ENCODE measurements at places on chromosomes 5 and 9.

- ATAC-seq: no peak
These were observed 1.5 kb upstream of the STOM start for GRCh38 chr9:121371495-121372061.

- no peak for ATAC-seq
These were observed 1.4 kb downstream of the IL9 start for GRCh38 chr5:135894276-135894675.

DNA sequence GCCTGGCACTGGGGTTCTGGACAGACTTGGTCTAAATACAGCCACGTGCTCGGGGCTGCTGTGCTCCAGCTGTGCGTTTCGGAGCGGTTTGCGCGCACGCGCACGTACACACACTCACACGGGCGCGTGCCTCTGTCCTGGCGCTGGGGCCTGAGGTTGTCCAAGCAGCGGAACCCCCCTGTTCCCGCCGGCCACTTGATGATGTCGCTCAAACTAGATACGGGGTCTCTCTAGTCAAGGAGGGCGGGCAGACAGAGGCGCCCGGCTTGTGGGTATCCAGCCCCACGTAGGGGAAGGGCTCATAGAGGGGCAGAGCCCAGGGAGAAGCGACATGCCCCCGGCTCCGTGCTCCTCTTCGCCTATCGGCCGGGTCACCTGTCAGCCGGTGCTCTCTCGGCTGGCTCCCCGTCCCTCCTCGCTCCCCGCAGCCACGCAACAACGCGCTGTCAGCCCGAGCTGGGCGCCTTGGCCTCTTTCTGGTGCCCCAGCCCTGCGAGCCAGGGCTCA lies 8.9 kb downstream of the NR2F1-AS1 start:
- ATAC-seq: peak; percentile 34

DNA sequence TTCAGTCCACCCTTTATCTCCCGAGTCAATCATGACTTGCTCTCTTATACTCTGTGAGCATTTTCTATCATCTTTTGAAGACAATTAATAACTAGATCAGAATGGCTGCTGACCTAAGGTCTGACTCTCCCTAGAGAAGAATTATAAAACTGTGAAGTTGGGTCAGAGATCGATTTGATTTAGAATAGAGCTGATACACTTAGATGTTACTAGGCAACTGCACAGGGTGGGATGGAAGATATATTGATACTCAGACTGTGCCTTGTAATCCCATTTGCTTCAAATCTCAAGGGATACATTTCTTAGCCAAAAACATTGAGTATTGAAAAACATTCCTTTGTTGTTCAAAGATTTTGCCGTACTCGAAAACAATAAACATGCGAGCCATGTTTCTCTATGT lies 106.0 kb upstream of the NMUR2 start:
- ATAC-seq: no peak

DNA sequence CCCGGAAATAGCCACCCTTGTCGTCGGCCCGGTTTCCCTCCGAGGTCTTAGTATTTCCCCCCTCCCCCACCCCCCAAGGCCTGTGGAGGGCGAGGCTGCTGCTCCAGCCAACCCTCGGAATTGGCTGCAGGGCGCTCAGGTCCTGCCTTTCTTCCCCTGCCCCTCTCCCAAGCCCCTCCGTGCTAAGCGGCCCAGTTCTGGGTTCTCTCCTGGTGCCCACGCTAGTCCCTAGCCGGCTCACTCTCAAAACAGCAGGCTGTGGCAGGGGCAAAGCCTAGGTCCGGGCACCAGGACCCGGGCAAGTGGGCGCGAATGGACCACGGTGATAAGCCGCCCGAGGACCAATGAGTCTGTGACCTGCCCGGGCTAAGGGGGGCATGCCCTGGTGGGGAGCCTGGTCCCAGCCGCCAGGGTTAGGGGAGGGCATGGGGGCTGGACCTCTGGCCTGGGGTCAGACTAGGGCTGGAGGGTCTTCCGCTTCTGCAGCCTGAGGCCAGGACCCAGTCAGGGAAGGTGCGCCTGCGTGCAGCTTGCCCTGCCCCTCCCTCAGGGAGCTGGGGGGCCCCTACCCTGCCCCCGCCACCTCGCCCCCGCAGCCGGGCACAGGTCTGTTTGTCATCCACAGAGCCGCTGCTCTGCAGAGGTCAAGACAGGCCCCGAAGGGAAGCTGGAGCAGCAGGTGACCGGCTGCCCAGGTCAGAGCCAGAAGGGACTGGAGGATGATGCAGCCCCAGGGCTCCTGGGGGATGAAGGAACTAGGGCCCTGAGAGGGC lies 5.0 kb upstream of the IRX4 start:
- no peak for ATAC-seq

GRCh38 chr5:4941957-4942830 lies 197.9 kb upstream of the ADAMTS16 start:
- peak; percentile 28 for ATAC-seq

DNA sequence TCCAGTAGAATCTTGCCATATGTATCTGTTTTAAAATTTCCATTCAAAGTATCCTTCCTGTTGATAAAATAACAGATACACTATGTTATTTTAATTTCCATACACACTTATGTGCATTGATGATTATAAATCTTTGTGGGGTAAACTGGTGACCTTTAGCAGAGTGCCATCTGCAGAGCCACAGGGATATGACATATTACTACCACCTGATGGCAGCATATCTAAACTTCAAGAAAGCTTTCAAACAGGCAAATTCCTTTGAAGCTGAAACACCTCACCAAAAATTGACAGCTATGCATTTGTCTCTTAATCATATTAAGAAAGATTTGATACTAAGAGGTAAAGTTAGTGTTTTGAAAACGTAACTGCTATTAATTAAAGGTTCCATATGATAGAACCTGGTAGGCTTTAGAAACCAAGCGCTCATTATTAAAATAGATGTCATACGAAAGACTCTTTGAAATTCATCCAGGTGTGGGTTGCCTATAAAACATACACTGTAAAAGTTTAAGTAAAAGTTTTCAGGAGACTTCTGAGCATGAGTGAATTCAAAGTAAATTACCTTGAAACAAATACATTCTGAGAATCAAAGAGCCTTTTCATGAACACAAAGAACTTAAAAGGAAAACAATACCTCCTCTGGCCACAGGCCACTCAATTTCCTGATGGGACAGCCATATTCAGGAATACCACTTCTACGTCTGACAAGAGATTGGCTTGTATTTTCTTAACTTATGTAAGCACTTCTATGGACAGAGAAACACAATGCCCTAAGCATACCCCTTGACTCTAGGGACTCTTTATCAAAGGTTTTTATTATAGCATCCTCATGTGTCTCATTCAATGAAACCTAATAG lies 93.3 kb downstream of the KIAA0825 start:
- no peak for ATAC-seq

DNA sequence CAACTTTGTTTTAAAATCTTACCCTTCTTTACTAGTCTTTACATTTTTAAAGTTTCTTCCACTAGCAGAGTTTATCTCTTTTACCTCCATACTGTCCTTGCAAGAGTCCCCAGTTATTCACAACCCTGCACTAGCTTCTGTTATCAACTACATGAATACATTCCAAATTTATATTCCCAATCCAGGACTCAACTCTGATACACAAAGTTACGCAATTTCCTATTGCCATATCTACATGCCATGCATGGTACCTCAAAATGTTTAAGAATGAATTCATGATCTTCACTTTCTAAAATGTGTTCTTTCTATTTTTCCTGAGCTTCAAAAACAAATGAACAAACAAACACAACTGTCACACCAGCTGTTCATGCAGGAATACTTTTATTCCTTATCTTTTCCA lies 668.7 kb downstream of the CDH18 start:
- ATAC-seq: no peak

DNA sequence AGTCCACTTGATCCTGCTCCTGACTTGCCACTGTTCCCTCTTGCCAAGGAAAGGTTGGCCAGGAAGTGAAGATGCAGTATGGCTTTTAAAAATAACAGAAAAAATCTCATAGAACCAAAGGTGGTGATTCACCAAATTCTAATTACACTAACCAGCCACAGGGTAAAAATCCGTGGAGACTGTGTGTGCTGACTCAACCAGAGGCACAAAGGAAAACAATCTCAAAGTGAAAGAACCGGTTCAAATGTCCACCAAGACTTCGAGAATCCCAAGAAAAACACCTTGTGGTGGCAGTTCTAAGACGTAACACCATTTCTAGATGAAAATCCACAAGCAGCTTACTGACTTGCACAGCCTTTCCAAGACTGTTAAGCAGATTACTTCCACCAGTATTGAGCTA lies 279.1 kb downstream of the TLE1 start:
- no peak for ATAC-seq

DNA sequence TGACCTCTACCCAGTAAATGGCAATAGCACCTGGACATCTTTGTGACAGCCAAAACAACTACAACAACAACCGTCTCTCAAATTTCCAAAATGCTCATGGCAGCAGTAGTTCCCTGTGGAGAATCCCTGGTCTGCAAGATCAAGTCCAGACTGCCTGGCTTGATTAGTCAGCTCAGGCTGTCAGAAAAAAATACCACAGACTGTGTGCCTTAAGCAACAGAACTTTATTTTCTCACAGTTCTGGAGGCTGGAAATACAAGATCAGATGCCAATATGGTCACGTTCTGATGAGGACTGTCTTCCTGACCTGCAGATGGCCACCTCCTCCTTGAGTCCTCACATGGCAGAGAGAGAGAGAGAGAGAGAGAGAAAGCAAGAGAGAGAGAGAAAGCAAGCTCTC lies 52.3 kb upstream of the MOCS2 start:
- ATAC-seq: no peak

DNA sequence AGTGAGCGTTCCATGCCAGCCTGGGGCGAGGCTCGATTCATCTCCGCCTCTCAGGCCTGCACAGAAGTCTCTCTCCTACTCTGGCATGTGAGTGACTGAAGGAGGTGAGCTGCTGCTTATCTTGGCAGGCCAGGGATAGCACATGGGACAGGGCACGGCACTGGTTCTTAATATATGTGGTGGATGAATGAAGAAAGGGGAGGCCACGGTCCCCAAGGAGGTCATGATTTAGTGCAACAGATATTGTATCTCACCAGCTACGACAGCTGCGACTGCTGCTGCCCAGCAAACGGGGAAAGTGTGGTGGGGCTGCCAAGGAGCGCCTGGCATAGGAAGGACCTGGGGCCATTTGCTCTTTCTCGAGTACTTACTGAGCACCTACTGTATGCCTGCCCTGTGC lies 19.3 kb upstream of the MAPK9 start:
- ATAC-seq: no peak

DNA sequence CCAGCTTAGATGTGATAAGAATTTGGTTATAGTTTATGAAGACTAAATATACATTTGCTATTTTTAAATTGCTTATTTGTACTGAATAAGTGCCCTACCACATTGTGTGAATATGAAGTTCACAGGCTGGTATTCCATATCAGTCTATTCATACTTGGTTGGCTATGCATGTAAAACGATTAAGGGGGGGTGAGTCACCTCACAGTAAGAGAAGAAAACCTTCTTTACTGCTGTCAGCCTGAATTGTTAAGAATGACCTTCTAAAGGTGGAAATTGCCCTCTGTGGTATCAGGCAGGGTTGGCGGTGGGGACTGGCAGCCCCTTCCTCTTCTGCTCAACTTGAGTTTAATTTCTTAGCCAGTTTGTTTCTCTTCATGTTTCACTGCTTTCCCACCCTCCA lies 127.0 kb upstream of the RPS23 start:
- ATAC-seq: no peak

DNA sequence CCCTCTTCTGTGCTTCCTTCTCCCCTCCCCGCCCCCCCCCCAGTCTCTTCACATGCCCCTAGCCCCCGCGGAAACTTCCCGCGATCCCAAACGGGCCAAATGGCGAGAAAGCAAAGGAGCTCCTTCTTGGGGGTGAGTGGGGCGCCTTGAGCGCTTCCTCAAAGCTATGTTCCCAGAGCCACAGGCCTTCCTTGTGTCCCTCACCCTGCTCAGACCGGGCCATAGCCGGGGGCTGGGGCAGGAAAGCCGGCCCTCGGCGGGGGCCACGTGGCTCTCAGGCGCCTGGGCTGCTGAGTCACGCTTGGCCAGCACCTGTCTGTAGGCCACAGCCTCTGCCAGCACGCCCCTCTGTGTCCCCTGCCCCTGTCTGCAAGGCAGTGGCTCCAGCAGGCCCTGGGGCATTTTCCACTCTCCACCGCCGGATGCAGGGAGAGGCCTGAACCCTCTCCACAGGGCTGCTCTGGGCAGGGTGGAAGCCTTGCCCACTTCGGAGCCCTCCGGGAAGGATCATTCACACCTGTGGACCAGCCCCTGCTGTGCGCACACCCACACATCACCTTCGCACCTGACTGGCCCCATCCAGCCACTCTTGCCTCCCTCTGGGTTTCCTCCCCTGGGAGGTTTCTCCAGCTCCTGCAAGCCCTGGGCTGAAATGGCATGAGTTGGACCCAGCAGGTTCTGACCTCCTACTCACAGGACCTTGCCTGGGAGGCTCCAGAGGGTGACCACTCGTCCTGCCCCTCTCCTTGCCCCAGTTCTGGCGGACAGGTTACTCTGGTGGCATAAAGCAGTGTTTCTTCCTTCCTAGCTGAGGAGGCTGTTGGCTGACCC lies 1.2 kb upstream of the SQSTM1 start:
- peak; percentile 26 for ATAC-seq

DNA sequence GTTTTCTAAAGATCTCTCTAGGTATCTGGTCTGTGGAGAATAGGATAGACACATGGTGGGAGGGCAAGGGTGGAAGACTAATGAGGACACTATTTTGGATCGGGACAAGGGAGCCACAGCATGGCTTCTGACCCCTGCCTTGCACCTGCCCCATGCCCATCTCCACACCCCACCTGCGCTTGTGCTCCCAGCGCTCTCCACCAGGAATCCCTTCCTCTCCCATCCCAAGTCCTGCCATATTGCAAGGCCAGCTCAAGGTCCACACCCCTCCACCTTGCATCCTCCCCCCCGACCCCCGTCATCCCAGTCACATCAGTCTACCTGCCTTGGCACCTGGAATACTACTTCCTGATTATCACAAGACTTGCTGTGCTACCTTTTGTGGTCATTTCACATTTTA lies 44.2 kb upstream of the RETREG1 start:
- ATAC-seq: no peak

- no peak for ATAC-seq
These were observed 45.9 kb downstream of the PSD2 start for GRCh38 chr5:139841549-139841948.

DNA sequence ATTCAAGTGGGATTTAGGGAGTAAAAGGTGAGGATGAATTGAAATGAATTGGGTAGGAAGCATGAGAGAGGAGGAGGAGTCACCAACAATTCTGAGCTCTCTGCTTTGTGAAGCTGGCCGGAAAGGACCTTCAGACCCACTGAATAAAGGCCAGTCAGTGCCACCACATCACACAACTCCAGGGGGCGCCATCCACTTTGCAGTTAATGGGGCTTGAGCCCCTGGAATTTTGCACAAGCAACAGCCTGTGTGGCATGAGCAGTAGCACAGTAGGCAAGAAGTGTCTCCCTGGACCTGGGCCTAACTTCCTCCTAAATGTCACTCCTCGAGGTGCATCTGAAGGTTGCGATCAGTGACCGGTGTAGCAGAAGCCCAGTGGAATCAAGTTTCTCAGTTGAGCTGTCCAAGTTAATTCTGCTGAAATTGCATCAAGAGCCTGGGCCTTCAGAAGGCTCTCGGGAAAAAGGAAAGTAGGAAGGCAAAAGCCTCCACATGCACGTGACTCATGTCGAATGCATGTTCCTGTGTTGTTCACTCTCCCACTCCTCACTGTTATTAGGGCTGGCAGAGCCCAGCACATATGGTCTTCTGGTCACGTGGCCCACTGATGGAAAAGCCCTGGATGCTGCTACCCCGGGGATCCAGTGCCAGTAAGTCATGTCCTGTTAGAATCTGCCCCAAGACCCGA lies 27.8 kb upstream of the GLIS3 start:
- ATAC-seq: no peak

- ATAC-seq: no peak
These were observed 2.6 kb upstream of the MSX2 start for GRCh38 chr5:174721530-174722432.

- ATAC-seq: no peak
These were observed 86.3 kb upstream of the OTULINL start for GRCh38 chr5:14495301-14495700.

Measured in gastroesophageal sphincter (tissue), 4 donors.